Hematopoietic multipotent progenitor cell (in vitro differentiated cells): ENCODE measurements at places on chromosomes 16 and 17. TPM values are rescaled to one million over a fixed set of nuclear protein-coding genes. Genes with fewer than 3 reads are reported as not detected.

The TMEM238L gene
- total RNA-seq: not detected

The KRTAP4-9 gene
- total RNA-seq: under 0.01 TPM

The FNDC8 gene
- not detected for total RNA-seq

The FBXW10B gene
- total RNA-seq: not detected

The TERB1 gene
- total RNA-seq: not detected

GRCh38 chr17:78682363-78682762 lies 99.7 kb downstream of the CYTH1 start:
- no peak for DNase-seq

- no peak for DNase-seq
These were observed 44.8 kb downstream of the ADCY7 start for GRCh38 chr16:50311134-50311528.

- no peak for DNase-seq
These were observed 34.1 kb downstream of the EEF2K start for GRCh38 chr16:22240023-22240710.

DNA sequence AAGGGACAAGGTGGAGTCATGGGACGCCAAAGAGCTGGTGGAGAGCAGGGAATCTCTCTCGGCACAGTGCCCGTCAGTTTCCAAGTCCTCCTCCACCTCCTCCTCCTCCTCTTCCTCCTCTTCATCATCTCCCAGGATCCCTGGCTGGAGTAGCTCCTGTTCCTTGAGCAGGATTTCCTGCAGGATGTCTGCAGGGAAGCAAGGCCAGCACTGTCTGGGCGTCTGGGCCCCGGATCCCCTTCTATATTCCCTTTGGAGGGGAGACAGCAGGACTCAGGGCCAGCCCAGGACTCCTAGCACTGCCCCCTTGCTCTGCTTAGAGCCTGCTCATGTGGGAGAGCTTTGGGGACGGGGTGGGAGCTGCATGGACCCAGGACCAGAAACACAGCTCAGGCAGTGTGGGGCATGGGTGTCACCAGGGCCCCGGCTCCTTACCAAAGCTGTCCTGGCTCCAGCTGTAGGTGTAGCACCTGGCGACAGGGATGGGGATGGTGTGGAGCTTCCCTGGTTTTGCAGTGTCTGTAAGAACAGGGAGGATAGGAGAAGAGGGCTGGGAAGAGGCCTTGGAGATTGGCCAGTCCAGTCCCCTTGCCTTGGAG lies 21.3 kb upstream of the PIK3R6 start:
- no peak for DNase-seq

- DNase-seq: no peak
These were observed 161.7 kb upstream of the SOX9 start for GRCh38 chr17:71959154-71959553.
